ENCODE measurements at places on chromosomes 11 and 22. TPM values are rescaled to one million over a fixed set of nuclear protein-coding genes. Genes with fewer than 3 reads are reported as not detected.

GRCh38 chr22:36141481-36141880 is 19.1 kb downstream of the APOL3 start:
- DNase-seq = no peak

- DNase-seq = no peak
Measured at GRCh38 chr11:103806130-103806895, 230.1 kb upstream of the DDI1 start.

DNA sequence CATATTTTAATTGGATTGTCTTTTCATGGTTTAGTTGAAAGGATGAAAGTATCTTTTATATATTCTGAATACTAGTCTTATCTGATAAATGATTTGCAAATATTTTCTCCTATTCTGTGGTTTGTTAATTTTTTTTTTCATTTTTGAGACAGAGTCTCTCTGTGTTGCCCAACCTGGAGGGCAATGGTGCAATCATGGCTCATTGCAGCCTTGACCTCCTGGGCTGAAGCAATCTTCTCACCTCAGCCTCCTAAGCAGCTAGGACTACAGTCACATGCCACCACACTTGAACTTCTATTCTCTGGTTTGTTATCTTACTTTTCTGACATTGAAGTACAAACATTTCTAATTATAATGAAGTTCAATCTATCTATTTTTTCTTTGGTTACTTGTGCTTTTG is 30.0 kb upstream of the FAR1 start:
- DNase-seq = no peak

- DNase-seq = no peak
Measured at GRCh38 chr11:56140151-56140661, at the start of gene OR8J3. TSS of gene OR8J3 (minus strand) at chr11:56140201. CDS start at chr11:56137718, 2,483 bp downstream.

GRCh38 chr22:27905653-27906052 is 13.4 kb downstream of the PITPNB start:
- no peak for DNase-seq

DNA sequence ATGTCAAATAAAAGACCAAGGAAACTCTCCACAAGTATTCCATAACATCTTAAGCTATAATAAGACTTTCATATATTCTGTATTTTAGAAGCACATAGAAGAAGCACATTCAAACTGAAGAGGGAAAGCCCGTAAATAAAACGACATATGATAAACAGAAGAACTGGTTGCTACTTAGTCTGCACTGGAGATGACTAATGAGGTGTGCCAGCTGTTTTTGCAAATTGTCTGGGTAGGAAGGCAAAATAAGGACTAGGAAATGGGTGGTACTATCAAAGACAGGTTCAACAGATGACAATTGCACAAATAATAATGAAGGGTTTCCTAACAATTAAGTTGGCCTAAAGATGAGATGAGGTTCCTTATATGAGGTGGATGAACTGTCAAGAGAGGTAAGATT is 593.2 kb upstream of the CCDC179 start:
- no peak for DNase-seq

Gene PIH1D2
- 1.6 TPM for total RNA-seq

Gene CALCB
- not detected for total RNA-seq

Gene RBMXL2
- total RNA-seq = not detected

Gene MAPK8IP1
- total RNA-seq = 4.4 TPM
